Urothelium cell line (cell line): ENCODE measurements at places on chromosomes 7 and 10.
A peak's percentile ranks its signal among the peaks of the same experiment; 100 is the strongest.

DNA sequence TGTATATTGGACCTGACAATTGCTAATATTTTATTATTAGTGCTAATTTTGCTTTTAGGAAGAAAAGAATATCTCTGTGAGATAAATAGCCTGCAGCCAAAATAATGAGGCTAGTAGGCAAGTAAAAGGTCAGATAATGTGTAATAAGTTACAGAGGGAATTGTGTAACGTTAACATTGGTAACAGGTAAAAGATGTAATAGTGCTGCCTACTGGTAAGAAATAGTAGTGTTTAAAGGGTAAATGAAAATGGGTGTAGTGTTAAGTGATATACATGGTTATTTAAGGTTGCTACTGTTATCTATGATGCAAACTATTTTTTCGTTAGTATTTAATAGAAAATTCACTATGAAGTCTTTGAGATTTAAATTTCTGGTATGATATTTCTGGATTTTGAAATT, 9.2 kb upstream of the FOXP2 start:
- no peak for DNase-seq

- no peak for DNase-seq
Observed at GRCh38 chr10:71562904-71563303, 156.7 kb downstream of the C10orf105 start.

DNA sequence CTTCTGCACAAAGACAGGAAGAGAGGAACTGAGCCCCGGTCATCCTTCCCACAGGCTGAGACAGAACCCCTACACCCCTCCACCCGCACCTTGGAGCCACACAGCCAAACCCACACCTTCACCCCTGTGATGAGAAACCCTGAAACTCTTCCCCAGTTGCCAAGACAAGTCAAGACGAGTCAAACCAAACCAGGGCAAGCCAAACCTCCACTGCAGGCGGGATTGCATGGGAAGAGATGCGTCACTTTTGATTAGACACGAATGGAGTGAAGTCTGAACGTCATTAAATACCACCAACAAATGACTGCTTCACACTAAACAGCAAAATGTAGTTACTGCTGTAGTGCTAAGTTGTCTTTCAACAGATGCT, 73.8 kb downstream of the PRPF18 start:
- no peak for DNase-seq

- no peak for DNase-seq
Observed at GRCh38 chr10:123262456-123262855, 108.3 kb downstream of the BUB3 start.

DNA sequence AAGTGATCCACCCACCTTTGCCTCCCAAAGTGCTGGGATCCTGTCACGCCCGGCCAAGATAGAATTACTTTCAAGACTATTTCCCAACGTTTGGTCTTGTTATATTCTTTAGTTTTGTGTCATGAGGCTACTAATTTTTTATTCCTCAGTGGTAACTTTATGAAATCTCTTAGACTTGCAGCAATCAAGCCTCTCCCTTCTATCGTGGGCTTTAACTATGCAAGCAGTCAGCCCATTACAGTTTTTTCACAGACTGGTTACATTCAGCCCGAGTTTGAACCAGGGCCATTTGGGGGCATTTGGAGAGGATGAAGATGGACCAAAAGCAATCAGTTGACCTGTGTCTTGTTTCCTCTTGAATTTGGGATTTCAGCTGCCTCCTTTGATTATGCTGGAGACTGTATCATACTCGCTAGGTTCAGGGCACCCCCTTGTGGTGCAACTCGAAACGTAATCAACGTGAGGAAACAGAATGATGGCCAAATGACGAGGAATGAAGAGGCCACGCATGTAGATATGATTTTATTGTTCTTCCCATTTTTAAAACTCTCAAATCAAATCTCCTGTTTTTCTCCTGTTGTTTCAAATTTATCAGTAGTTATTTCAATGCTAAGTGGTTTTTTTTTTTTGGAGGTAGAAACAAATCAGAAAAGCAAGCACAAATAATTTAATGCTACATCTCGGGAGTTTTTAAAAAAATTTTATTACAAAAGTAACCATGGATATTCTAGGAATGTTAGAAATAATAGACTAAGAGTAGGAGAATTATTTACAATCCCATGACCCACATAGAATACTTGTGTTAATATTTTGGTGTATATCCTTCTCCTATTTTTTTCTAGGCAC, 151.6 kb downstream of the KIAA1217 start:
- DNase-seq, result peak; percentile 60

GRCh38 chr7:124702385-124702784, 63.2 kb downstream of the GPR37 start:
- no peak for DNase-seq

DNA sequence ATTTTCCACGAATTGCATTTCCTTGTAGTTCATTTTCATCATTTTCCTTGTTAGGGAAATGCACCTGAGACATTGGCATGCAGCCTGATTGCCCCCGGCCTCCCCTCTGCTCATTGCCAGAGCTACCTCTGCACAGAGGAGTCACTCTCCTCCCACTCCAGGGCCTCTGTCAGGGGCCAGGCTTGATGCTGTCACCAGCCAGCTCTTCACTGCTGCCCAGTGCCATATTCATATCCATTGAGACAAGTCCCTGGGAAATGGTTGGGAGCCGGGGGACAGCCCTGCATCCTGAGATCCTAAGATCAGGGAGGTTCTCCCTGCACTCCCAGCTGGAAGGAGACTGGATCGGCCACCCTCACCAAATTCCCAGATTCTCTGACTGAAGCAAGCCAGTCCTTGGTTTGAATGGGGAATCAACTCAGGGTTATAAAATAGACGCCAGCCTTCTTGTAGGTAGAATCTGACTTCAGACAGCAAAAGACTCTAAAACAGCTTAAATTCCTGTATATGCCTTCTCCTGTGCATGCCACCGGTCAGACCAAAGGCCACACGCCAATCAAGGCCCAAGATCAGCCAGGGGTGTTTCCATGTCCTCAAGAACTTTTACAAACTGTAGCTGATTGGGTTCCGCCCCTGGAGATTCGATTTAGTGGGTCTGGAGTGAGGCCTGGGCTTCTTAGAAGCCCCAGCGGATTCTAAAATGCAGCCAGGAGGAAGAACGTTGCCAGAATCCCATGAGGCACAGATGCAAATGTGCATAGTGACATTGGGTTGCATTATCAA, 86.5 kb downstream of the PARP12 start:
- DNase-seq, result no peak

GRCh38 chr7:54796150-54796549, 37.1 kb upstream of the SEC61G start:
- DNase-seq, result no peak

GRCh38 chr7:69633122-69633831, 35.0 kb downstream of the AUTS2 start:
- DNase-seq, result no peak

- DNase-seq, result peak; percentile 77
Observed at GRCh38 chr10:35005868-35006267, 84.3 kb downstream of the CUL2 start.

- peak; percentile 17 for DNase-seq
Observed at GRCh38 chr7:155965010-155965409, 152.7 kb upstream of the SHH start.

DNA sequence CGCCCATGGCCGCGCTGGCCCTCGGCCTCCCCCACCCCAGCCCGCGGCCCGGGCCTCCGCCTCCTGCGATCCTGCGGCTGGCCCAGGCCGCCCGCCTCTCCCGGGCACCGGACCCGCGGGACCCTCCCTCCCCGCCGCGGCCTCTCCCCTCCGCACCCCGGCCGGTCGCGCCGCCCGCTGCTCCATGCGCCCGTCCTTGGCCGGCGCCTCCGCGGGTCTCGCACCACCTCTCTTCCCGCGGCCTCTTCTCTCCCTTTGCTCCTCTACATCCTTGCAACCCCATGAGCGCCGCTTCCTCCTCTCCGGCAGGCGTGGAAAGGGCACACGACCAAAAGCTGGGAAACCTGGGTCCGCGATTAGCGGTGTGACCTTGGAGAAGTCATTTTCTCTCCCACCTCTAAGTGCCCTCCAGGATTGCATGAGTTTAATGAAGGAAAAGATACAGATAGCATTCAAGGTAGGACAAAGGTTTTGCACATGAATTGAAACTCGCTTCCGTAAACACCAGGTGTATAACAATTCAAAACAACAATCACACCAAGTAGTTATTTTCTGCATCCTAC, 448 bp upstream of the SRPK2 start:
- DNase-seq, result peak; percentile 86

- DNase-seq, result no peak
Observed at GRCh38 chr10:72746426-72747363, 54.8 kb downstream of the MCU start.

GRCh38 chr10:98586096-98586495, 139.4 kb upstream of the HPS1 start:
- no peak for DNase-seq

- peak; percentile 52 for DNase-seq
Observed at GRCh38 chr10:63819753-63820329, 298.6 kb downstream of the REEP3 start.
